ENCODE measurements at places on chromosomes 12 and 14.

- DNase-seq = no peak
Measured at GRCh38 chr14:86179980-86180379, 650.0 kb downstream of the FLRT2 start.

GRCh38 chr14:30223385-30223785 lies 295.7 kb upstream of the PRKD1 start:
- peak; percentile 90 for DNase-seq

DNA sequence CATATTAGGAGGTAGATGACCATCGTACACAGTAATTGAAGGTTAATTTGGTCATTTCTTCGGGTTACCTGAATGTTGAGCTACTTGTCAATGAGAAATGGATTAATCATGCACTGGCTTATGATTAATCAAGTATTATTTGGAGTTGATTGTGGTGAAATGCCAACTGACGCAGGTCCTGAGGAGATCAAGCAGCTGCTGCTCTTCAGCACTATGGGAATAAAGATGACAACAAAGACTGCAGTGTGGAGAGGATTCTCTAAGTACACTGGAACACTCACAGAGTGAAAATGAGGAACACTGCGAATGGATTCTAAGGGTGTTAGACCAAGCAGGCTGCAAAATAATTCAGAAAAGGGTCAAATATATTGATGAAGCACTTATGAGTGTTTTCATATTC lies 202.8 kb upstream of the DIO2 start:
- DNase-seq = no peak

- no peak for DNase-seq
Measured at GRCh38 chr14:98963610-98964009, 308.4 kb downstream of the BCL11B start.

GRCh38 chr14:21804981-21805380 lies 131.4 kb upstream of the OR4E1 start:
- DNase-seq = no peak

- DNase-seq = no peak
Measured at GRCh38 chr12:50916292-50916691, 36.1 kb upstream of the HIGD1C start.

DNA sequence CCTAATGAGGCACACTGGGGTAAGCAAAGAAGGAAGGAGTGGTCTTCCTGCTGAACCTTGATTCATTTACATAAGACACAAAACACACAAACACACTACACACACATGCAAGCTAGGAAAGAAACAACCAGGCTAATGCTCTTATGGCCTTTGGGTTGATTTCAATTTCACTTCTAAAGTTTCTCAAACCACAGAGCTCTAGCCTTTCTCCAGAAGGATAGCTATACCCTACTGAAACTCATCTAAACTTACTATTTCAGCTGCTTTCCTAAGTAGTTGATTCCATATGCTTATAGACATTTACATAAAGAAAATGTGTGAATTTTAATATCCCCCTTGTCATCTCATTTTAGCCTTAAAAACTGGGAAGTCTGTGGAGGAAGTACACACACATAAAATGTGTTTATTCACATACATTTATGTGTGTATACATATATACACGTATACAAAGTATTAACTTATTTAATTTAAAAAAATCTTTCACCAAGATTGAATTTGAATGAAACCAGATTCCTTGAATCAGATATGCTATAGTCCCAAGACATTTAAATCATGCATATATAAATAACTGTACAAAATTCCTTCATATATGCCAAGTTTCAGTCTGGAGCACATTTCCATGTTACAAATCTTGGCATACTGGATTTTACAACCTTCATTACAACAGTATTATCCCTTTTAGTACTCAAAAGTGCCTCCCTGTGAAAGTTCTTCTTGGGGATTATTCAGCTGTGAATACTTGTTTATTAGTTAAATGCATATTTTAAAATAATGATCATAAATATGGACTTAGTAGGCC lies 231.8 kb upstream of the NPAS3 start:
- DNase-seq = no peak

- DNase-seq = no peak
Measured at GRCh38 chr12:48419116-48419935, 53.0 kb upstream of the ANP32D start.

DNA sequence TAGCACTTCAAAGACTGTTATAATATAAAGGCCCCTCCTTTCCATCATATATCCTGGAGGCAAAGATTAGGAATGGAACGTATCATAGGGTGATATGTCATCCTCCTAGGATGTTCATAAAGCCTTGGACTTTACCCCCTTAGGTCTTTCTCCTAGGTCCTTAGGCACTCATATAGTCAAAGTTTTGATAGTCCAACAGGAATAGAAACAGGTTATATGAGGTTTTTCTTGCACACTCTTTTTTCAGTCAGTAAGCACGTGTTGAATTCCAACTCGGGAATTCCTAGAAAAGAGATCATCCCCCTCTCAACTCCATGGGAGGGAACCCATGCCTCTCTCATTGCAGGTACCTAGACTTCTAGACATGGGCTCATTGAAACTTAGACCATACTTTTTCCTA lies 20.1 kb upstream of the MAGOHB start:
- DNase-seq = no peak

GRCh38 chr14:33717866-33718265 lies 233.0 kb downstream of the EGLN3 start:
- DNase-seq = no peak

DNA sequence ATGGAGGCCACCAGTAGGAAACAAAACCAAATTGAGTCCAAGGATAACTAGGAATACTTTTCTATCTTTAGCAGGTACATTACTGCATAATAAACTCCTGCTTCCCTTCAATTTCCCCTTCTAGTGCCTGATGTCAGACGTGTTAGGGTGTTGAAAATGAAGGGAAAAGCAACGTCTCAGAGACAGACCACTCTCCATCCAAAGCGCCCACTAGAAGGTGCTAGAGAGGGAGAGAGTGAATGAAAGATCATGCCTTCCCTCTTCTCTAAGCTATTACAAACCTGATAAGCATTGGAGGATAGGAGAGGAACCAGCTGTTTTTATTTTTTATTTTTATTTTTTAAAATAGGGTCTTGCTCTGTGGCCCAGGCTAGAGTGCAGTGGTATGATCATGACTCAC lies 64.1 kb downstream of the ZNF641 start:
- DNase-seq = no peak

GRCh38 chr12:16225692-16226091 lies 51.8 kb downstream of the SLC15A5 start:
- no peak for DNase-seq

DNA sequence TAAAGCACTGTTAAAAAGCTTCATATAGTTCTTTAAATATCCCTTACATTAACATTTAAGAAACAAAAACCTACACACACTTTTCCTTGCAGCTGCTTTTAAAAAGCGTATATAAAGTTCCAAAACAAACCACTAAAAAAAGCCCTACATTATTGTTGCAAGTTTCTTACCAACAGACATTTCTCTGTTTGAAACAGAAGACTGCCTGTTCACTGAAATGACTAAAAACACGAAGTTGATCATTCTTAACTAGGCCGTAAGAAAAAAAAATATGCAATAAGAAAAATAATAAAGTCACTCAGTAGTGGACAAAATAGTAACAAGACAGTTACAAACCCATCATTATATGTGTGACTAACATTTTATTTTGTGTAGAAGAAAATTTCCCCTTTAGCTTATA lies 37.3 kb downstream of the KIF21A start:
- no peak for DNase-seq

GRCh38 chr12:52526511-52526951 lies 6.3 kb upstream of the KRT5 start:
- DNase-seq = no peak

GRCh38 chr12:12999271-12999958 lies 650 bp downstream of the HEBP1 start:
- DNase-seq = no peak

GRCh38 chr14:77064521-77065178 lies 33.4 kb upstream of the CIPC start:
- DNase-seq = no peak

Measured in NCI-H2029 (cell line).